ENCODE measurements at places on chromosomes 5 and 9.

DNA sequence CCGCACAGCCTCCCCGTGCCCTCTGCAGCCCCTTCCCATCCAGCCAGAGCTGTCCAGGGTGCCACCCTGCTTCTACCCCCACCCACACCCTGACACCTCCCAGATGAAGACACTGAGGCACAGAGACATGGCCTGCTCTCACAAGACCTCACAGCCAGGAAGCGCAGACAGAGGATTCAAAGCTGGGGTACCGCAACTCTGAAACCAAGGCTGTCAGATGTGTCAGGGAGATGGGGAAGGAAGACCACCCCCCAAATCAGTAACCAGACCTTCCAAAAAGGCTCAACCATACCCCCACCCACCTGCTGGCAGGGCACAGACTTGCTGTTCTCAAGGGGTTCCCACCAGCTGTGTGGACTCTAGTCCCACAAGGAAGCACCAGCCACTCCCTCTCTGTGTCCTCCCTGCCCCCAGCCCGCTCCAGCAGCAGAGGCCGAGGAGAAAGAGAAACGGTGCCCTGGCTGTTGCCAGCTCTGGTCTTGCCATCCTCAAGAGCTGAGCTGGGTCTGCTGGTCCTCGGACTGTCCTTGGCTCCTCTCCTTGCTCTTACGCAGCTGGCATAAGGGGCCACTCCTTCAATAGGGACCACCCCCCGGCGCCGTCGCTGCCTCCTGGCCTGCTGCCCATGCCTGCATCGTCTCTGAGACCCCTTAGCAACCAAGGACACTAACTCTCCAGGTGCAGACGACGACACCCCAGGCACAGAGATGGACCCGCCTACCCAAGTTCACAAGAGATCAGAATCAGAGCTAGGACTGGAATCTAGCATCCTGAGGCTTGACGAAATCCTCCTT lies 699 bp downstream of the AKNA start:
- no peak for DNase-seq

GRCh38 chr9:113966394-113966793 lies 90.3 kb downstream of the ZNF618 start:
- no peak for DNase-seq

- no peak for DNase-seq
Observed at GRCh38 chr9:93622691-93623090, 46.3 kb downstream of the PHF2 start.

DNA sequence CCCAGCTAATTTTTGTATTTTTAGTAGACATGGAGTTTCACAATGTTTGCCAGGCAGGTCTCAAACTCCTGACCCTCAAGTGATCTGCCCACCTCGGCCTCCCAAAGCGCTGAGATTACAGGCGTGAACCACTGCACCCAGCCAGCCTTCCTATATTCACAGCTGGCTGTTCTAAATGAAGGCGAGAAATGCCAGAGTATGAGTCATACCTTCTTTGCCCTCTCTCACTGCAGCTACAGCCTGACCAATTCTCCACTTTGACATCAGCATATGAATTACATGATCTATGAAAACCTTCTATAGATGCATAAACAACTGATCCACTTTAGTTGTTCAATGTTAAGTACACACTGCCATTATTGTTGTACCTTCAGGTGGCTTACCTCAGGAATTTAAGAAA lies 14.5 kb downstream of the APTX start:
- DNase-seq = no peak

- DNase-seq = no peak
Observed at GRCh38 chr5:1659100-1659981, 135.6 kb upstream of the LPCAT1 start.

Data from activated naive CD4-positive, alpha-beta T cell treated with anti-CD3 and anti-CD28 coated beads, Interleukin-2, amount 50 U/mL, for 16 hours (primary cell).